ENCODE measurements at places on chromosomes 12 and 14.

DNA sequence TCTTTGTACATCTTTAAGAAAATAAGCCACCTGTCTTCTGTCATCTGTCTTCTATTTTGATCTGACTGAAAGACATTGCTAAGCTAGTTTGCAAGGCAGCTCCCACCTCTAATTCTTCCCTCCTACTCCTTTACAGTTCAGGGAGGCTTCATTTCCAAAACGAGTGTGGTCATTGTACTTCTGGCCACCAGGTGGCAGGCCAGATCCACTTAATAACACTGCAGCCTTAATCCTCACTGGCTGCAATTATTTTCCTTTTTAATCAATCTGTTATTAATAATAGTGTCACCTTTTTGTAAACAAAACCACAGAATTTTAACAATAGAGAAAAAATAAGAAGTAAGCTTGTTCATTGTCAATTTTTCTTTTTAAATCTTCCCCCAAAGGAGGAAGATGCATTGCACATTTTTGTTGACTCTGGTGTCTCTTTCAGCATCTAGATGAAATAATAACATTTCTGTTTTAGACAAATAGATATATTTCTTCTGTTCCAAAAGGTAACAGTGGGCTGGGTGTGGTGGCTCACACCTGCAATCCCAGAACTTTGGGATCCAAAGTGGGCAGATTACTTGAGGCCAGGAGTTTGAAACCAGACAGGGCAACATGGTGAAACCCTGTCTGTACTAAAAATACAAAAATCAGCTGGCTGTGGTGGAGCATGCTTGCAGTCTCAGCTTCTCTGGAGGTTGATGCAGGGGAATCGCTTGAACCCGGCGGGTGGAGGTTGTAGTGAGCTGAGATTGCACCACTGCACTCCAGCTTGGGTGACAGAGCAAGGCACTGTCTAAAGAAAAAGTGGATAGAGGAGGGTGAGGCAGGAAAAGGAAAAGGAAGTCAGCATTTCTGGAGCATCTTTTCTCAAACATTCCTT is 23.3 kb downstream of the GABARAPL1 start:
- DNase-seq: peak; percentile 71

DNA sequence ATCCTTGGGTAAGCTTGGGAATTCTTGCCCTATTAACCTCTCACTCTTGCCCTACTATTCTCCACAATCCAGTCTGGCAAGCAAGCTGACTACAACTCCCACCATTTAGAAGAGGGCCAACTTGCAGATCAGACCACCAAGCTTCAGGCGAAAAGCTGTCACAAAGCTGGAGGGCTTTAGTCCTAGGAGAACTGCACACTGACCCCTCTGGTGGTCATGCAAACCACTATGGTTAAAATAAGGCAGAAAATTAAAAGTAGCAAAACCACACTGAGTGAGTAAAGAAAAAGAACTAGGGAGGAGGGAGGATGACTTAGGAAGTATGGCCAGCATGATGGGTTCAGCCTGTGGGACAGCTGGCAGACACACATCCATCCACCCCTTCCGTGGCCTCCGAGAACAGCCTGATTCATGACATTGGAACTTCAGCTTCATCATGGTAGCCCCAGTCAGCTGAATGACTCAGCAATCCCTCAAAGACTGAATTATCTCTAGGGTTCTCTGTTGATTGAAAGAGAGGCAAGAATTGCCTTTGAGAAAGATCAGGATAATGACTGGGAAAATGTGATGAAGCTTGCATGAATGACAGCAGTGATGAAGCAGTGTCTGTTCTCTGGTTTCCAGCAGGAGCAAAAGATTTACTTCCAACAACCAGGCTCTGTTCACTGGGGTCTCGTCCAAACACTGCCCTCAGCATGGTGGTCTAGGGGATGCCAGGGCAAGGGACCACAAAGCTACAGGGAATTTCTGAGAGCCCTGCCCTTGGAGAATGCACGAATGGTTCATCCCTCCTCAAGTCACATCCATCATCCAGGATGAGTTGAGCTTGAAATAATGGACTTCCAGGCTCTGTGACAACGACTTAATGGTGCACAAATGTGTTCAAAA is 24.4 kb downstream of the PITPNM2 start:
- DNase-seq: no peak

DNA sequence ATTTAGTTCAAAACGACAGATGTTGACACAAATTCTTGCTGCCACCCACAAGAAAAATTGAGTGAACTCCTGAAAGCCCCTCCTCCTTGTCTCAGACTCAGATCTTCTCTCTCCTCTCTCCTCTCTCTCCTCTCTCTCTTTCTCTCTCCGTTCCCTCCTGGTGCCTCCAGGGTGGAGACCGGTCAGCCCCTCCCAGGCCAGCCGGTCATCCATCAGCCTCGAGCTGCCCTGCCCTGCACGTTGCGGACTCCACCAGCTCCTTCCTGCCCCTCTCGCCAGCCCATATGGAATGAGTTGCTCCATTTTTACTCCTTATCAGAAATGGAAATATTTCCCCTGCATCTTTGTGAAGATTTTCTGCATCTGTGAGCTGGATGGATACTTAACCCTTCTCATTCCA is 103.8 kb downstream of the TBX5 start:
- no peak for DNase-seq

GRCh38 chr14:37172024-37172869 is at the start of gene SLC25A21:
Gene SLC25A21 (minus strand): TSS chr14:37172606.
- DNase-seq: peak; percentile 62

DNA sequence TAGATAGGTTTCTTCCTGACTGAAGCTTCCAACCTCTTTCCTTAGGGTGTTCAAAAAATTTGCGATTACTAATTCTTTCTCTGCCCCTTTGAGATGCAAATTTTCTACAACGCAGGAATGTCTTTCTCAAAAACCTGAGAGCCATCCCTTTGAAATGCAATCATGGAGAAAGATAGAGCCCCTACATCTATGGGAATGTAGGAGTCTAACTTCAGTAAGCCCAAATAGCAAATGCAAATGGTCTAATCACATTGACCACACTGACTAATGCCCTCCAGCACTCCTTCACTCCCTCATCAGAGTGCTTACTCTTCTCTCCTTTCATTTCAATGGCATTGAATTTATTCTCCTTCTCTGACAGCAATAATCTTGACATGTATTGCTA is 107.1 kb downstream of the SLC6A15 start:
- no peak for DNase-seq

- DNase-seq: peak; percentile 6
Measured at GRCh38 chr14:33210311-33210710, 271.6 kb downstream of the NPAS3 start.
